ENCODE measurements at places on chromosomes 1 and 21. TPM values are rescaled to one million over a fixed set of nuclear protein-coding genes. Genes with fewer than 3 reads are reported as not detected.

Gene FCGR3A
- not detected for total RNA-seq

Gene ST6GALNAC5
- total RNA-seq = not detected

Gene DIO1
- total RNA-seq = not detected

Gene PRAMEF25
- total RNA-seq = not detected

Gene FYB2
- not detected for total RNA-seq

Gene CSRP1
- 1,218 TPM for total RNA-seq

Gene UQCRHL
- 1.5 TPM for total RNA-seq

Gene CDKN2C
- total RNA-seq = 24.2 TPM

Gene SDC3
- 11.9 TPM for total RNA-seq

Gene UTS2
- total RNA-seq = not detected

Gene TEX38
- total RNA-seq = not detected

Gene NUAK2
- 11.1 TPM for total RNA-seq

Gene TTC39A
- total RNA-seq = 5.3 TPM

Gene PIGR
- not detected for total RNA-seq

Gene LAMC2
- 20.5 TPM for total RNA-seq

Gene RIMS3
- 0.10 TPM for total RNA-seq

Gene WDR64
- not detected for total RNA-seq

Gene A3GALT2
- not detected for total RNA-seq

Gene CR2
- not detected for total RNA-seq

Gene CRNN
- total RNA-seq = not detected

Gene CD101
- 0.10 TPM for total RNA-seq

Gene FOXE3
- total RNA-seq = not detected

Gene GBP2
- total RNA-seq = 27.1 TPM

Gene CHI3L2
- total RNA-seq = not detected

Gene HUNK
- not detected for total RNA-seq

Gene ZNF683
- not detected for total RNA-seq

Gene SASS6
- total RNA-seq = 5.2 TPM

Gene MATN1
- not detected for total RNA-seq

Gene RXRG
- not detected for total RNA-seq

Gene PIK3R3
- 9.8 TPM for total RNA-seq

Gene SHE
- 39.5 TPM for total RNA-seq

Gene FMO3
- not detected for total RNA-seq

Gene CAPN8
- not detected for total RNA-seq

Gene OLFML3
- 0.93 TPM for total RNA-seq

Gene HSD3B1
- total RNA-seq = not detected

Gene SPRR2A
- total RNA-seq = not detected

Gene FAM151A
- not detected for total RNA-seq

Gene PBX1
- total RNA-seq = 2.5 TPM

Gene SLC6A17
- total RNA-seq = 2.0 TPM

Gene MFAP2
- total RNA-seq = 36.8 TPM

Gene PRAMEF18
- not detected for total RNA-seq

Gene TMPRSS2
- total RNA-seq = not detected

Gene ATG4C
- total RNA-seq = 5.9 TPM

Gene OR2T2
- total RNA-seq = not detected

Gene PPFIA4
- total RNA-seq = under 0.01 TPM

Gene CHODL
- not detected for total RNA-seq

Gene TSPAN1
- total RNA-seq = 2.5 TPM

Gene EPS15
- 32.2 TPM for total RNA-seq

Gene LMX1A
- not detected for total RNA-seq

Data from mammary microvascular endothelial cell (primary cell).